ENCODE measurements at places on chromosomes 3 and 15.

GRCh38 chr3:16300881-16301359, 35.9 kb downstream of the OXNAD1 start:
- no peak for DNase-seq

DNA sequence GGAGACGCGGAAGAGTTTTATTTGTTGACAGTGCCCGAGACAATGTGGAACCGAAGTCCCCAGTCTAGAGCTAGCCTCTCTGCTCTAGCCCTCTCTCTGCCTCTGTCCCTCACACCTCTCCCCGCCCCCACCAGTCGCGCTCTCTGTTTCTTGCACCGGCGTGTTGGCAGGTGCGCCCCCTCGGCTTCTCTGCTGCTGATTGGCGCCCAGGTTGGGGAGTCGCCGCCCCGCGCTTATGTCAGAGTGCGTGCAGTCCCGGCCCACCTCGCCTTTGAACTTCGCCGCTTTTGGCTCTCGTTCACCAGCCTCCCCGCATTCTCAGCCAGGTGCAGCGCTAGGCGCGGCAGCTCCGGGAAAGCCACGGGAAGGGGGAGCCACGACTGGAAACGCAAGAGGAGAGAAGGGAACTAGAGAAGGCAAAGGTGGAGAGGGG, at the start of gene SOX14:
SOX14 (plus strand) TSS at position 315 of the 433 bp plus-strand sequence. CDS start 470 bp downstream, outside the sequence.
- no peak for DNase-seq

DNA sequence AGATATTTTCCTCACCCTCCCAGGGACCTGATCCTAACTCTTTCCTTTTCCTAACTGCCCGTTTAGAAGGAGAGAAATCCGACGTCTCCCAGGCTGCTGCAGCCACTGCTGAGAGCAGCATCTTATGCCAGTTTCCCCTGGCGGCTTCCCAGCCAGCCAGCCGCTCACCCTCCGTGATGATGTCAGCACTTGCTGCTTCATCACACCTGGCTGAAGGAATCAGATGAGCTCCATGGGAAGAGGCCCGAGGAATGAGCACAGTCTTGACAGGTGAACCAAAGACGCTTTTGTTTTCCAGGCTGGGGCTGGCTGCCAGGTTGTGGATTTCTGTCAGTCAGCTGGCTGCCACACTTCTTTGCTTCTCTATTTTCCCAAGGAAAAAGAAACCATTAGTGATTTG, 445.1 kb upstream of the RBMS3 start:
- DNase-seq: no peak

DNA sequence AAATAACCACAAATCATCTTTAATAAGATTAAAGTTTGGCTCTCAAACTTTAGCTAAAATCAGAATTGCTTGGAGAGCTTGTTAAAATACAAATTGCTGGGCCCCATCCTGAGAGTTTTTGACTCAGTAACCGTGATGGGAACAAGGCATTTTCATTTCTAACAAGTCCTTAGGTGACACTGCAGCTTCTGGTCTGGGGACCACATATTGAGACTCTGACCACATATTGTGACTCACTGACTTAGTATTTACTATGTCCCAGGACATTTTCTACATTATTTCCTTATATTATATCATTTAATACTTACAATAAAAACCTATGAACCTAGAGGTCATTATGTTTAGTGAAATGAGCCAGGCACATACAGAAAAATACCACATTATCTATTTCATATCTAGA, 164.5 kb downstream of the ZMAT3 start:
- no peak for DNase-seq

DNA sequence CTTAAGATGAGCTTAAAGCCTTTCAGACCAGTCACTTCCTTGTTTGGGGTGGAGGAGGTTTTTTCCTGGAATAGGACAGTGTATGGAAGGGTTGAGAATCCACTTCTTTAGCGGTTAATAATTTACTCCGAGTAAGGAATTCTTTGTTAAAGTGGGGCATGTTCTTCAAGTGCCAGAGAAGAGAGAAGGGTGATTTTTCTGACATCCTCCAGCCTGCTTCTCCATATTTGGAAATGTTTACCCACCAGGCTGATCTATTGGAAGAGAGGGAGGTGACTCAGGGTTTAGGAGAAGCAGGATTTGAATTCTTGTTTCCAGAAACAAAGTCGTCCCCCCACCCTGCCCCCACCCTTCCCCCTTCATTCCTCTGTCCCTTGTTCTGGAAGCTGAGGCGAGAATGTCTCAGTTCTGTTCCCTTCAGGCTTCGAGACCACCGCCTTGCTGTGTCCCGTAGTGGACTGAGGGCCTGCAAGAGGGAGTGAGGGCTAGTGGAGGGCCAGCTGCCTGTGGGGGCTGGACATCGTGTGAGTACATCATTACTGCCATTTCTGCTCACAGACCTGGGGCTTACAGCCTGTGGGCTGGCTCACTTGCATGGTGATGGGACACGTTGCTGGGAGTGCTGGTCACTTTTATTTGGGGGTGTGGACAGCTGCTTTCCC, 58.5 kb downstream of the LPP start:
- DNase-seq: no peak

DNA sequence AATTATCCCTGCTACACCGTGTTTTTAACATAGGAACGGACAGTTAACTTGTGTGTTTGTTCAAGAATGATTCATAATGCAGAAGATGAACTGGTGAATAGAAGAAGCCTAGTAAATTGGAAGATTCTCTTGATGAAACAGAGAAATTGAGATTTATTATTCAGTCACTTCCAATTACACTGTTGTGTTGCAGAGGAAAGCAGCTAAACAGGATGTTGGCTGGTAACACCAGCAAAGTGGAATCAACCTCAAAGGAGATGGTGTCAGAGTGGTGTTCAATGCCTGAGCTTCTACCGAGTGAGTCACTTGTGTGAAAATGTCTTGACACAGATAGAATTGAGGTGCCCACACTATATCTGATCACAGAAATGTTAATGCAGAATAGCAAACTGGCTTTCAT, 399.6 kb downstream of the LPP start:
- no peak for DNase-seq

DNA sequence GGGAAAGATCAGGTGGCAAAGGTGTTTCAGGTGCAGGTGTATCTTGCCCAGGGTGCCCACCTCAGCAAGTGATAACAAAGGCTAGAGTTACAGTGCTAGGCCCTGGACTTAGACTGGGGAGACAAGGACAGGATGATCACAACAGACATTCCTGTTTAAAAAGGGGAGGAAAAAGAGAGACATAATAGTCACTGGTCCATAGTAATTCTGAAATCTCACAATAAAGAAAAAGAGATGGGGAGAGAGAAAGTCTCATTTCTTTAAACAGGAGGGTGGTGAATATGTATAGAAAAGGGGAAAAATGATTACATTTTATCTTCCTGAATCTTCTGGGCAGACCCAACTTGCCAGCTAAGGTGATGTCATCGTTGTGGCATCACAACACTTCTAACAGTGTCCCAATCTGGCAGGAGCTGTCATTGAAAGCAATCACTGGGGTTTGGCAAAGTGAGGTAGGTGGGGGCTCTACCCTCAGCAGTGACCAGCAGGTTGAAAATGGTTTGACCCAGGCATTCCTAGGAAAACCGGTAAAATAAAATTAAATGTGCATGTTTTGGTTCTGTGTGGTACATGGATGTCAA, 99.5 kb downstream of the ZNF621 start:
- DNase-seq: no peak

GRCh38 chr3:133089906-133090485, 51.8 kb downstream of the TMEM108 start:
- no peak for DNase-seq

DNA sequence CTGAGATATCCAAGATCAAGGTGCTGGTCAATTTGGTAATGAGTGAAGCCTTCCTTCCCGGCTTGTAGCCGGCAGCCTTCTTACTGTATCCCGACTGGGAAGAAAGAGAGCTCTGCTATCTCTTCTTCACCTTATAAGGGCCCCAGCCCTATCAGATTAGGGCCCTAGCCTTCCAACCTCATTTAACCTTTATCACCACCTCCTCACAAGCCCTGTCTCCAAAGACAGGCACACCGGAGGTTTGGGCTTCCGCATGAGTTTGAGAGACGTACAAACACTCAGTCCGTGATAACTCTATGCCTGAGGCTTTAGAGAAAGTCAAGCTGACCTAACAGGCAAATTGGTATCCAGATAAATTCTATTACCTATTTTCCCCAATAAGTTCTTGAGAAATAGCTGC, 243.9 kb downstream of the OPA1 start:
- no peak for DNase-seq

DNA sequence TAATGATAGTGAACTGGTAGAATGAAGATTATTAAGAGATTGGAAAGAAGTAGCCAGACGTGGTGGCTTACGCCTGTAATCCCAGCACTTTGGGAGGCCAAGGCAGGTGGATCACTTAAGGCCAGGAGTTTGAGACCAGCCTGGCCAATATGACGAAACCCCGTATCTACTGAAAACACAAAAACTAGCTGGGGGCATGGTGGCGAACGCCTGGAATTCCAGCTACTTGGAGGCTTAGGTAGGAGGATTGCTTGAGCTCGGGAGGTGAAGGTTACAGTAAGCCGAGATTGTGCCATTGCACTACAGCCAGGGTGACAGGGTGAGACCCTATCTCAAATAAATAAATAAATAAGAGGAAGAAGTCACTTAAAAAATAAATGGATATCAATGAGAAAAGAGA, 14.0 kb downstream of the USP8 start:
- no peak for DNase-seq

- no peak for DNase-seq
Observed at GRCh38 chr15:55546718-55547117, 38.7 kb upstream of the DNAAF4 start.

DNA sequence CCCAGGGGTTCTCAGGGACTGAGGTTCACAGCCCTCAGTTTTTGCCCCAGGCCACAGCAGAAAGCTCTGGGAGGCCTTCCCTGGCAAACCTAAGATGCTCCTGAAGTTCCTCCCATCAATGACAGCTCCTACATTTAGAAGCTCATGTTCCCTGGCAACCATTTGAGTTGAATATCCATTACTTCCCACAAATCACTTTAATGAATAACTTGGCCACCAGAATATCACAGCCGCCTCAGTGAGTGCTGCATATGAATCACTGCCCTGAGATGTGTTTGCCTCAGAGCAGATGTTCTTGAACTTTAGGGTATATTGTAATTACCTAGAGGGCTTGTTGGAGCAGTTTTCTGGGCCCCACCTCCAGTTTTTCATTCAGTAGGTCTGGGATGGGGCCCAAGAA, 27.4 kb downstream of the SLCO2A1 start:
- DNase-seq: peak; percentile 42

DNA sequence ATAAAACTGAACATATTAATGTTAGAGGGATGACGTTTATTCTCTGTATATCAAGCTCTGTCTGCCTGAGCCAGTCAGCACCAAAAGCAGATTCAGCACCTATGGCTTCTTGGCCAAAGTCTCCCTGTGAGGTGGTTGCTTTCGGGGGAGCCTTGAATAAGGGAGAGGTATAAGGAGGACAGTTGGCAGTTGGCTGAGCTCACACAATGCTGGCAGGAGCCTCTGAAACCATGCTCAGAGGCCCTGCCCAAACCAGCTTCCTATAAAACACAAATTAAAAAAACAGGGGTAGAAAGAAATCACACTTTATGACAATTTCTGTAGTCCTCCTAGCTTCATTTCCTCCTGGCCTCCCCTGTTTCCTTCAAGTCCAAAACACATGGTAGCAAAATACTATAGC, 18.8 kb downstream of the ARHGEF3 start:
- no peak for DNase-seq

GRCh38 chr3:172751175-172751704, 714 bp downstream of the ECT2 start:
- DNase-seq: no peak

DNA sequence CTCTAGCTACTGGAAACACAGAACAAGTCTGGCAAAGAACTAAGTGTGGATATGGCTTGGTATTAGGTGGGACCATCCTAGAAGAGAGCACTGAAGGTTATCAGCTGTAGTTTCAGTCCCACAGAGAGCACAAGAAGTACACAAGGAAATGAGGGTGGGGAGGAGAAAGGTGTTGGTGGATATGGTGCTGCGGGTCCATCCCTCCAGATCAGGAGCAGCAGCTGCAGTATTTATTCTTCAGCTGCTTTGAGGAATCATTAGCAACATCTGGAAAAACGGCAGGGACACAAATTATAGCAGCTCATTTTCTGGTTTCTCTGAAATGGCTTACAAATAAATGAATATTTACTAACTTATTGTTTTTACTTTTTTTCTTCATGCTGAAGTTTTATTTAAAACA, 29.0 kb downstream of the CD80 start:
- no peak for DNase-seq

DNA sequence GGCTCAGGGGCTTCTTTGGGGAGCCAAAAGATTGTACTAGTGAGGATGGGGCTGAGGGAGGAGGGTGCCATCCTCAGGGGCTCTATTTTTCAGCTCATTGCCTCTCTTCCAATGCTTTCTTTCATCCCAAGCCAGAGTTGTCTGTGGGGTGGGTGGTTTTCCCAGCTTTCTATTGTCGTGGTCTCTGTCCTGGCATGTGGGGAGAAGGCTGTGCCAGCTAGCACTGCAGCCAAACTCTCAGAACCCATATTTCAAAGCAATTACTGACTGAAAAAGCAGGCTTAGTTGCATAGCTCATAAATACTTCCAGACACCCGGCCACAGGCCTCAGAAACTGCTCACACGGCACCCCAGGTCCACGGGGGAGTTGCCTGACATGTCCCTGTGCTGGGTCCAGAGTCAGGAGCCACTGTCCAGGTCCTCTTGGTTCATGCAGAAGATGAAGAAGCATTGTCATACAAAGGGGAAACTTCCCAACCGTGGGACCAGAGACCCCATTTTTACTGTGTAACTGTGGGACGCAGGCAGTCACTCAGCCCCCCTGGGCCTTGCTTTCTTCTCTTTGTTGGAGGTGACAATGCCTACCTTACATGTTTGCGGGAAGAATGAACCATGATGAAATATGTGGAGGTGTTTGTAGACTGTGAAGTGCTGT, 27.6 kb downstream of the FGD5 start:
- no peak for DNase-seq

- no peak for DNase-seq
Observed at GRCh38 chr15:65323071-65323511, 18.6 kb downstream of the RNU5B-1 start.

GRCh38 chr3:165040186-165040585, 38.1 kb downstream of the SI start:
- DNase-seq: no peak

DNA sequence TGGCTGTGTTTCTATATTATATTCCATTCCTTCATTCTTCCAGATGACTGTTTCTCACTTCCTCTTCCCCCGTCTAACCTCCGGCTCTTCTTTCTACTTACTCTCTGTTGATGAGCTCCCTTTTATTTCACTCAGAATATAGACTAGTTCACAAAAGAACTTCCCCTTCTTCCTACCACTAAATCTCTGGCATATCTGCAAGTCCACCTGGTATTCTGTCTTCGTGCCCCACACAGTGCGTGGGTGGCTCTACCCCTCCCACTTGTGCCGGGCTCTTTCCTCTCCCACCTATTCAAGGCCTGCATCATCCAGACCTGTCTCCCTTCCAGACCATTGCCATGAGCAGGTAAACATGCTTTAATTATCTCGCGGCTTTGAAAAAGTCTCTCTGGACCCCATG, 73.0 kb downstream of the SCN10A start:
- DNase-seq: no peak

DNA sequence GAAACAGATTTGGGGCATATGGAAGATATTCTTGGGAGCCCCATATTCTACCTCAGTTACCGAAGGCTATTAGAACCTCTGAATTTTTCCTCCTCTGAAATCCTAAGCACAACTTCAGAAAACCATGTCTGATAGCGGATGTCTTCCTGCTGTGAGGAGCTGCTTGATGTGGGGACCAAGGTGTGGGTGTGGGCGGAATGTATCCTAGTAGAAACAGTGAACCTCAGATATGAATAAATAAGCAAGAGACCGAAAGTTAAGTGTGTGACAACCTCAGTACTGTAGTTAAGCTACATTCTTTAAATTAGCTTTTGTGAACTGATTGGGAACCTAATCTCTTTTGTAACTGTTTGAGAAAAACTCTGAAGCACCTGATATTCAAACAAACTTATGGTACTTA, 46.9 kb downstream of the SENP2 start:
- no peak for DNase-seq

All from AG09309 (cell line).